NCI-H524 (cell line): ENCODE measurements at places on chromosomes 2 and 18.
A peak's percentile ranks its signal among the peaks of the same experiment; 100 is the strongest.

GRCh38 chr2:48754874-48755273 lies 650 bp downstream of the LHCGR start:
- no peak for DNase-seq

DNA sequence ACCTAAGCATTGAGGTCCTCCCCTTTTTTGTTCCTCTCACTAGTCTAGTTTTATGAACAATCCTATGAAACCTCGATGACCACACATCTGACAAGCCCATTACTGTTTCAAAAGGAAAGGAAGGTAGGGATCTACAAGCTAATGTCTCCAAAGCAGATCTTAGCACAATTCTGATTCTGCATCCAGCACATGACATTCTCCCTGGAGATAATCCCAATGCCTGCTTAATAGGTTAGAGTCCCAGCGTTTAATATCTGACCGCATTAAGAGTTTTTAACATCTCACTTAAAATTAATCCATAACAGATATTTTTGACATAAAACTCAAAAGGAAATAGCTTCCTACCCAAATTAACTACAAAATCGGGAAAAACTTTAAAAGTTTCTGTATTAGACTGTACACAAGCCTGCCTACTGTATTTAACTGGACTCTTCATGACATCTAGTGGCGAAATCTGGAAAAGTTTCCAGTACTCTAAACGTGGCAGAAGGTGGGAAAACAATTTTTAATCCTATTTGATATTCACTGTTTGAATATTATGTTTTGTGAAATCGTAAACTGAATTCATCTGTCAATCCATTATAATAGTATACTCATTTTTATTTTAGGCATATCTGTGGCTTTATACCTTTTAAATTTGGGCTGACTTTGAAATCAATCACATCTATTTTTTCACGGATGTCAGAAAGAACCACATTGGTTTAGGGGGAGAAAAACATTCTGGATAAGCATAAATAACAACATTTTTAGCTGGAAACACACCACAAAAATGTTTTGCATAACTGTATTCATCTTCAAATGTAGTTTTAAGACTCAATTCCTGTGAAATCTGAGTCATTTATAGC lies 62.4 kb downstream of the TXNL1 start:
- peak; percentile 8 for DNase-seq

GRCh38 chr2:68279691-68280090 lies 27.4 kb upstream of the PPP3R1 start:
- no peak for DNase-seq

GRCh38 chr2:128646691-128647090 lies 328.0 kb upstream of the HS6ST1 start:
- DNase-seq = no peak

DNA sequence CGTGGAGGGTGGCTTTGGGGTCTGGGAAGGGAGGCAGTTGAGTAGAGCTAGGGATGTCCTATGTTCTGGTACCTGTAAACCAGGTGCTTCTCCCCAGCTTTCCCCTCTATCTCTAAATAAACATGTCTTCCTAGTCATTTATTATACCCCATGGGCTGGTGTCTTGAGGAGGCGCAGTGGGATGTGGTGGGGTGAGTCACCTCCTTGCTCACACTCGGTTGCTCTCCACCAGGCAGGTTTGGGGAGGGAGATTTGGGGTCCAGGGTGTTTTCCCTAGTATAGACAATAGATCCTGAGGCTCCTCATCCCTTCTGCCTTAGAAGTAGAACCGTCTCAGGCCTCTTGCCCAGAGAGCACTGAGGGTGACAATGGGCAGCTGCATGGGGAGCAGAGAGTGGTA lies 5.1 kb downstream of the PSD4 start:
- no peak for DNase-seq

DNA sequence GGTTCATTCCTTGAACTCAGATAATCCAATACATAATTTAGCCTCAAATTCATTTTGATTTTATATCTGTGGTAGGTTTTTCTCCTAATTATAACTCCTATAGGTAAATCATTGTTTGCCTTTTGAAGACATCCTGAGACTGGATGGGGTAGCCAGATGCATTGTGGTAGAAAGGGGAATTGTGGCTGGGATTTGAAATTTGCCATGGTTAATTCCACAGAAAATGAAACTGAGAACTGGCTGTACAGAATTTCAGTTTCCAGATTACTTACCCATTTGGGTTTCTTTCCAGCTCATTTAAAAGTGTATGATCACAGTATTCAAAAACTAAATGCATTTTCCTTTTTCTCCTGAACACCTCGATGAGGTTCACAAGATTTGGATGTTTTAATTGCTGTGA lies 18.2 kb downstream of the CDKL4 start:
- no peak for DNase-seq

DNA sequence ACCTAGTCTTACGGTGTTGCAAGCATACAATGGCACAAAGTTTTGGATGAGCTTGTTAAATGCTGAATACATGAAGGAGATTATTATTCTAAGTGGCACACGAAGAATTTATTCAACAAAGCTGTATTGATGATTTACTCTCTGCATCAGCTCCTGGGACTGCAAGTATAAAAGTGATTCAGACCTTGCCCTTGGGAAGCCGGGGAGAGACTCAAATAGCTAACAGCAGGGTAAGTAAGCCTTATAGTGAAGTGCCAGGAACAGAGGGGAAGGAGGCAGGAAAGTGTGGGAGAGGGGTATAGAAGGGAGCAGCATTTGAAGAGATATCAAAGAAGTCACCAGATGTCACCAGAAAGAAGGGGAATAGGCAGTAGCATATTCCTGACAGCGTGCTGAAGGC lies 115.4 kb downstream of the MCFD2 start:
- DNase-seq = peak; percentile 41

GRCh38 chr18:38262661-38263060 lies 697.1 kb upstream of the CELF4 start:
- no peak for DNase-seq

GRCh38 chr18:24801001-24801400 lies 340.6 kb downstream of the HRH4 start:
- DNase-seq = no peak

- DNase-seq = peak; percentile 80
These were observed 237.4 kb downstream of the CAMKMT start for GRCh38 chr2:44599130-44599529.

DNA sequence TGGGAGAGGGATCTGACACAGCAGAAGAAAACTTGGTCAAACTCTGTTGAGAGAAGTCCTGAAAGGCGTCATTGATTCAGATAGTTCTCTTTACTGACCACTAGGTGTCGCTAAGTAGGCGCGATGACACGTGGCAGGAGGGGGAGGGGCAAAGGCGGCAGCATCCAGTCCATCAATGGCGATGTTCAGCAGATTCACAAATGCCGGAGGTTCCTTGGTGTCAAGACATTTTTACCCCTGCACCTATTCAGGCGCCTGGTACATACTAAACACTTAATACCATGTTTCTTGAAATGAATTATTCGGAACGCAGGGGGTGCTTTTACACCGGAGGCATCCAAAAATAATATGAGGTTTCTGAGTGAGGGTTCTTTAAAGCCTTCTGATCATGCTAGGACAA lies 3.0 kb upstream of the PLEK start:
- DNase-seq = peak; percentile 69

DNA sequence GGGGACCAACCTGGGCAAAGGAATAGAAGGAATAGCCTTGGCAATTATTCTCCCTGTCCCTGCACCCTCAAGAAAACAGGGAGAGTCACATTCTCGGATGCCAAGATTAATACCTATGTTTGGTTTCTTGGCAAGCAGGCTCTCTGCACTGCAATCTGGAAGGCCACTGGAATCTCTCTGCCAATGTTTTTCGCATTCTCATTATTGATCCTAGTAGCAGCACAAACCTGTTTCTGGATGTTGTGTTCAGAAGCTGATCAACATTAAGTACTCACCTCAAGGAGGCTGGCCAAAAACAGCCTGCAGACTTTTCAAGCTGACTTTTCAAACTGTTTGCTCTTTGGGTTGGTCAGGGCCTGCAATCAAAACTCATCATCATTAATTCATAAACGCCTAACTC lies 62.2 kb downstream of the CLHC1 start:
- DNase-seq = no peak

DNA sequence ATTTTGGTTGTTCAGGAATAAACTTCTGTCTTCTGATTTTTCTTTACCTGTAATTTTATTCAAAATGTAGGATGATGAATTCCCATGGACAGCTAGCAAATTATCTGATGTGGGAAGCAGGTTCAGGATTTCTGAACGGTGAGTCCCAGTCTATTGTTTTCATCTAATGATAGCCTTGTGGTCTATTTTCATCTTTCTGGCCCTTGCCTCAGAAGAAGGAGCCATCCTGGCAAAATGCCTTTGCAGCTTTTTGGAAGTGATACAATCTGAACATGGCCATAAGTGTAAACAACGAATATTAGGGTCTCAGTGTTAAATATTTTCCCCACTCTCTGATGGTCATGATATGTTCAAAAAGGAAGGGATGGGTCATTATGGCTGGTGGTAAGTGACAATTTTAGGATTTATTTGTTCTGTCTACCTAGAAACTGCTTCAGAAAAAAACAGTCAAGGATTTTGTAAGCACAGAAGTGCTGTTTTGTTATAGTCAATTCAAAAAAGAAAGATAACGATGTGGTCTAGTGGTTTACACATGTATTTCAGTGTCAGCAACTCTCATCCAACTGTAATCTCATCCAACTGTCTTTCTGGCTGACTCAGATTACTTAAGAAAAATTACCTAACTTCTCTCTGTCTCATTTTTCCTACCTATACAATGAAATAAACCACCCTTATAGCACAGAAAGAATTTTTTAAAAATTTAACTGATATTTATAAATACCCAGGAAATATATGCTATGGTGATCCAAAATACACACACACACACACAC lies 272.6 kb upstream of the ERBB4 start:
- no peak for DNase-seq

DNA sequence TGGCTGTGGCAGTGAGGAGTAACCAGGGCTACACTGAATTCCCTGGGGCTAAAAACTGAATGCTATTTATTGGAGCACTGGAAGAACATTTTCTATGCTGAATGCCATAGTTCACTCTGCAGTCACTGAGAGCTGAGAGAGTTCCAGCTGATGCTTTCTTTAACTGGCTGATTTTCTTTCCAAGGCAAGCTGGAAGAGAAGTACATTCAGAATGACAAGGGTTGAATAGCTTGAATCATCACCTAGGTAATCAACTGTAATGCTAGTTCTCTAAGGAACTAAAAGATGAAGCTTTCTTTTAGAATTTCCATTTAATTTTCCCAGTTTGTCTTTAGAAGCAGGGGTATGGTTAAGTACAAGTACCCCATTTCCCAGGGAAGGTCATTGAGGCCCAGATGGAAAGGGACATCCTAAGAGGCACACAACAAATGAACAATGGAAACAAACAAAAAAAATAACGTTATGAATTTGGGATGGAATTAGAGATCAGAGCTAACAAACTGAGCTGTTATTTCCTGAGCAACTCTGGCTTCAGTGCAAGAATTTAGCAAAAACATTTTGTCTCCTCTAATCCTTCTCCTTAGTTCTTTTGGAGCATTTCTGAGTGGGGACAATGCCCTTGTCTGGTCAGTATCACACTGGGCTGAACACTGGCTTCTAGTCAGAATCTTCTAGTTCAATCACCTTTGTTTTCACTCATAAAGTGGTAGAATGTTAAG lies 132.8 kb upstream of the REG3A start:
- DNase-seq = no peak

GRCh38 chr2:59168766-59169165 lies 927.6 kb upstream of the FANCL start:
- no peak for DNase-seq

GRCh38 chr2:165357758-165358157 lies 111.7 kb upstream of the CSRNP3 start:
- DNase-seq = peak; percentile 29

DNA sequence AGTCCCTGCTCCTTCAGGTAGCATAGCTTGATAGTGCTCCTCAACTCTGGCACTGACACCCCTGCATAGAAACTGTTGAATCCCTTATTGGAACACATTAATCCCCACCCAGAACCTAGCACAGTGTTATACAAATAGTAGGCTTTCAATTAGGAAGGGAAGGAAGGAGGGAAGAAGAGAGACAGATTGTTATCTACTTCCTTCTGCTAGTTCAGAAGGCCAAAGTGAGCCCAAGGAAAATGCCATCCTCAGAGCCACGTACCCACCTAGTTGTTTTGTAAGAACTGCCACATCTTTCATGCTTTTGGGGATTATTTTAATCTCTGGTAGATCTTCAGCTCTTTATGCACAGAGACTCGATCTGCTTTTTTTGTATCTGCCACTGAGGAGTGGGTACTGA lies 75.1 kb downstream of the CLHC1 start:
- DNase-seq = no peak

DNA sequence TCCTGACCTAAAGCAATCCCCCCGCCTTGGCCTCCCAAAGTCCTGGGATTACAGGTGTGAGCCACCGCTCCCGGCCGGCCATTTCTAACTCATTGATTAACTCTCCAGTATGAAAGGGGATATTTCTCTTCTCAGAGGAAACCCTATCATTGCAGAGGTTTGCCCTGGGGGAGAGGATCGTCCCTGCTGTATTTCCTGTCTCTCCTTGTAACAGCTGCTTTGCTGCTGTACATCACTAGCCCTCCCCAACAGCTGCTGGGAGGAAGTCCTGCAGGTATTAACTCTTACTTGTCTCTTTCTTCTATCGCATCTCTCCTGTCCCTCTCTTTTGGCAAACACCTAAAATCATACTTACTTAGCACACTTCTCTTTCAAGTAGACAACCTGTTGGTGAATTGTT lies 219.0 kb upstream of the DSEL start:
- DNase-seq = no peak

- DNase-seq = no peak
These were observed 584.0 kb downstream of the SATB2 start for GRCh38 chr2:198873503-198874471.

DNA sequence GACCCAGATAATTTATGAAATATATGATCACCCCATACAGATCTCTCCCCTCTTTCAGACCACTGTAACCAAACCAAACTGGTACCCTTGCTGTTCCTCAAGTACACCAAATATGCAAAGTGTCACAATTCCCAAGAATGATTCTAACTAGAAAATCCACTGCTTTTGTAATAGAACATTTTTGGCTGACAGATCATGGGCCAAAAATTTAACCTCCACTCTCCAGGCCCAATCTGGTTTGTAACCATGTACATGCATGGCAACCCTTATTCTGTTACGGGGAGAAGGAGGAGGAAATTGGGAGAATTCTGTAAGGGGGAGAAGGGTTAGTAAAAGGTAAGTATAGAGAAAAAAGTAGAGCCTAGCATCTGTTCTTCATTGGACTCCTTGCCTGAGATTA lies 62.0 kb downstream of the IKZF2 start:
- no peak for DNase-seq

DNA sequence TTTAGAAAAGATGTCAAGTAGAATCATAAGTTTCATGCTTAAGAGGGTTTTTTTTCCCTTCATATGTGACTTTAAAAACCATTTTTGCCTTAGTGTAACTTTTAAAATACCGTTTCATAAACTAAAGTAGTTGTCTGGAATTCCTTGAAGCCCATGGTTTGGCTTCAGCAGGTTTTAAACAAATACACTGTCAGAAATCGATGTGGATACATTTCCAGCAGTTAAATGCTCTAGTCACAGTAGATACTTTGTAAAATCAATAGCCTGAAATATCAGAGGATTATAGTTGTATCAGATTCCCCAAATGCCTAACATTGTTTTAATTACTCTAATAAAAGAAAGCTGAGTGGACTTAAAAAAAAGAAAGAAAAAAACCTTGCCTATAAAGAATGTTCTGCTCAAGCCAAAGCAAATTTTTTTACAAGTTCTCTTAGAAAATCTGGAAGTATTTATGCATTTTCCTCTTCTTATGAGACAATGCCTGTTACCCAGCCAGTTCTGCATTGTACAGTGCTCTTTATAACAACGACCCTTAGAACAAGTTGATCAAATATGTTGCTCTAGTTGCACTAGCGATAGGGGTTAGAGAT lies 260.5 kb downstream of the LTBP1 start:
- DNase-seq = no peak

- DNase-seq = no peak
These were observed 76.3 kb upstream of the ID2 start for GRCh38 chr2:8605351-8606065.

GRCh38 chr2:42223067-42223854 lies 54.1 kb downstream of the EML4 start:
- no peak for DNase-seq
